NCI-H1930 (cell line): ENCODE measurements at places on chromosomes 7 and 10.

- DNase-seq = no peak
Observed at GRCh38 chr10:97974100-97974499, 56.3 kb downstream of the CRTAC1 start.

DNA sequence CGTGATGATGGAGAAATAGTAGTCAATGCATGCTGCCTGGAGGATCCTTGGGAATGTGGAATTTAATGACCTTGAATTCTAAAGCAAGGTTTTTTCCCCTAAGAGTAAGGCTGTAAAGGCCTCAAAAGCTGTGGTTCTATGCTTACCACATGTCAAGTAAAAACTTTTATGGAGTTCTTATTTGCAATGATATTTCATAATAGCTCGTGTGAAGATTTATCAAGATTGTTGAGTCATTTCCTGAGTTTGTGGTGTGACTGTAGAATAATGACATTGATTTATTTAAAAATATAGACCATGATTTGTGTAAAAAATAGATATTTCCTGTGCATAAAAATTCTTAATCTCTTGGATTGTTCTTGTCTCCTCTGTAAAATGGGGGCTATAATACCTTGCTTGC is 67.5 kb upstream of the SORCS1 start:
- DNase-seq = no peak

- no peak for DNase-seq
Observed at GRCh38 chr10:72081210-72081609, 7.1 kb downstream of the SPOCK2 start.

DNA sequence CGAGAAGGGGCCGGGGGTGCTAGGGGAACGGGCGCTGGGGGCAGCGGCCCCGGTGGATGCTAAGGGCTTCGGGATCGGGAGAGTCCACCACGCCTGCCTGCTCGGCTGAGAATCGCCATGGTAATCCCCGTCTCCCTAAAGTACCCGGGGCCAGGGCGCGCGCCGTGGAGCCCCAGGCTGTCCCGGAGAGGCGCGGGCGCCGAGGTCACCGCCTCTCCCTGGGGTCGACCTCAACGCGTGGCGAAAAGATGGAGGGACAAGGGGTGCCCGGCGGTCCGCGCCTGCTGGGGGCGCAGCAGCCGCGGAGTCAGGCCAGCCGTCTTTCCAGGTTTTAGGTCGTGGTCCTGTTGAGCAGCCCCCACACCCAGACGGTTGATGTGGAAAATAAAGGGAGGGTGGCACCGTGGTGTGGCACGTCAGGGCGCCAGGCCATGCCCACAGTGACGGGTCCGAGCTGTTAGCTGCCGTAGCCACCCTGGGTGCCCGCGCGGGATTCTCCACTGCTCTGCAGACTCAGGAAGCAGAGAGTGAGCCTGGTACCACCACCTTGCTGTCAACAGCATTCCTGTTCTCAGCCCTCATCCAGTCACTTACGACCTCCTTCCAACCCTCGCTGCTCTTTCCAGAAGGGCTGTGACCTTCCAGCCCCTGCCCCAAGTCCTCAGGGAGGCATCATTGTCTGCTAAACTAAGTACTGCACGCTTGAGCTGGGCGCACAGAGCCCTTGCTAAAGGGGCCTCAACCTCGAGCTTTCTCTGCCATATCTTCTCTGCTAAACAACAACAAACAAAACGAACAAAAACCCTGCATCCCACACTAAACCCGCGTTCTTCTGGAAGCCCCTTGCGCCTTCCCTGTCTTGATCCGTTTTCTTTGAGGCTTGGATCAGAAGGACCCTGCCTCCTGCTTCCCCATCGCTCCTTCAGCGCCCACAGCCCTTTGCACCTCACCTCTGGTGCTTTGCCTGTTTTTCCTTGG is 666 bp downstream of the SMKR1 start:
- DNase-seq = peak; percentile 37

- no peak for DNase-seq
Observed at GRCh38 chr10:44618910-44619309, 234.0 kb upstream of the CXCL12 start.

GRCh38 chr7:12386313-12386740 is 17.3 kb downstream of the VWDE start:
- DNase-seq = peak; percentile 17

DNA sequence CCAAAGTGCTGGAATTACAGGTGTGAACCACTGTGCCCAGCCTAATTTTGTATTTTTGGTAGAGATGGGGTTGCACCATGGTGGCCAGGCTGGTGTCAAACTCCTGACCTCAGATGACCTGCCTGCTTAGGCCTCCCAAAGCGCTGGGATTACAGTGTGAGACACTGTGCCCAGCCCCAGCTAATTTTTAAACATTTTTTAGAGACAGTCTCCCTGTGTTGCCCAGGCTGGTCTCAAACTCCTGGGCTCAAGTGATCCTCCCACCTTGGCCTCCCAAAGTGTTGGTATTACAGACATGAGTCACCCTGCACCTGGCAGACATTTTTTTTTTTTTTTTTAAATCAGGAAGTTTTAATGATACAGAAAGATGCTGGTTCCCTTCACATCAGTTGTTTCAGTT is 15.5 kb downstream of the DENND10 start:
- no peak for DNase-seq

GRCh38 chr7:20503278-20503950 is 112.1 kb upstream of the ABCB5 start:
- no peak for DNase-seq

DNA sequence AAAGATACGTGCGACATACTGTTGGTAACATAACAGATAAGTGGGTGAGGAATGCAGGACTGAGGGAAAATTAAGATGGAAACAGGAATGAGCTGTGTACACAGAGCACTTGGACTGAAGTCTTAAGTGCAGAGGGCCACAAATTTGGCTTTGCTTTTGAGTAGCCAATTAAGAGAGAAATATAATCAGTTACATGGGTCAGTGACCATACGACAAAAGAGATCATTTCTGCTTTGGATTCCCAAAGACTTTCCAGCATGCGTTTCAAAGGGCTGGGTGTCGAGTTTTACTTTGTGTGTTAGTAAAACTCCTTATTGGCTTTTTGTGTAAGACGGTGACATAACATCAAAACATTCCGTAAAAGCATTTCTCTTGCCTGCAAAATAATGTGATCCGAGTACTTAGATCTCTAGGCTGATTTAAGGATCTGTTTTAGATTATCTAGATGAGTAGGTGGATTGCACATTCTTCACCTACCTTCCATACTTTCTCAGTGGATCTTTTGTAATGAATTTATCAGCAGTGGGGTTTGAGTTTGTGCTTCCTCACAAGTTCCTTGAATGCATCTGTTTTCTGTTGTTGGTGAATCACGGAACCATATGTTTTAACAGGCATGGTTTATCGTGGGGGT is 7.5 kb downstream of the RABGEF1 start:
- DNase-seq = no peak

- DNase-seq = no peak
Observed at GRCh38 chr7:55440040-55440690, 75.0 kb downstream of the LANCL2 start.

- no peak for DNase-seq
Observed at GRCh38 chr10:17729630-17730029, 22.4 kb upstream of the TMEM236 start.
